Osteoblast (primary cell): ENCODE measurements at places on chromosomes 4 and X. TPM values are rescaled to one million over a fixed set of nuclear protein-coding genes. Genes with fewer than 3 reads are reported as not detected.

The GAGE12H gene
- not detected in 2 replicates for total RNA-seq

The FAM9B gene
- not detected in 2 replicates for total RNA-seq

The ANKRD17 gene
- 49.9 and 53.0 TPM in 2 replicates for total RNA-seq

The UNC5C gene
- 9.0 and 13.6 TPM in 2 replicates for total RNA-seq

The PAGE5 gene
- total RNA-seq, result not detected in 2 replicates

The DCX gene
- total RNA-seq, result not detected in 2 replicates

- no peak for DNase-seq
These were observed 16.2 kb upstream of the CA5B start for GRCh38 chrX:15721911-15722310.

- no peak for DNase-seq
These were observed 392.3 kb downstream of the ARHGAP24 start for GRCh38 chr4:85867271-85867670.

DNA sequence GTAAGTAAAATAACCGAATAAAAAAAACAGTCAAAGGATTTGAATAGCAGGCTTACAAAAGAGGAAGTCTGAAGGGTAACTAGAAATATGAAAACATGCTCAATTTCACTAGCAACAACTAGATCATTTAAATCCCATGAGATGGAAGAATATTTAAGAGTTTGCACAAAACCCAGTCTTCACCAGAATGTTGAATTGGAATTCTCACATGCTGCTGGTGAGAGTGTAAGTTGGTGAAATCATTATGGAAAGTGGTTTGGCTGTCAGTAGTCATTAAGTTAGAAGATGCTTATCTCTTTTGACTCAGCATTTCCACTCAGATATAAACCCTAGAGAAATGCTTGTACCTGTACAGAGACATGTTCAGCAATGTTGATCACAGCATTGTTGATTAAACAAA is 110.1 kb downstream of the PGRMC2 start:
- DNase-seq, result no peak

- DNase-seq, result no peak
These were observed 187.9 kb downstream of the COMMD8 start for GRCh38 chr4:47275595-47275994.

- DNase-seq, result no peak
These were observed 68.7 kb upstream of the ENPP6 start for GRCh38 chr4:184286358-184286757.

GRCh38 chrX:129525162-129525561 is 1.9 kb upstream of the SMARCA1 start:
- DNase-seq, result no peak

DNA sequence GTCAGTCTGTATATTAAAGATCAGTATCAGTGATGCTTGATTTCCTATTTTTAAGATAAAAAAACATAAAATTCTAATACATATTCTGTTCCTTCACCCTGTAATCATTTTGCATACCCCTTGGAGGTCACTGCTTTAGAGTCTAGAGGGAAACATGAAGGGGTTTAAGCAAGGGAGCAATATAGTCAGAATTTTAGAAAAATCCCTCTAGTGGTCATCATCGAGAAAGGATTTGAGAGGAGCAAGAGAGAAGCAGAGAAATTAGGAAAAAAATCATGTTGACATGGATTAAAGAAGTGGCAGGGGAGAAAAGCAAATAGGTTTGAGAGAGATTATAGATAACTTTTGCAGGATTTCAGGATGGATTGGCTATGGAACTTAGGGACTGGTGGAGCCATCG is 11.1 kb downstream of the APEX2 start:
- peak; percentile 79 for DNase-seq

DNA sequence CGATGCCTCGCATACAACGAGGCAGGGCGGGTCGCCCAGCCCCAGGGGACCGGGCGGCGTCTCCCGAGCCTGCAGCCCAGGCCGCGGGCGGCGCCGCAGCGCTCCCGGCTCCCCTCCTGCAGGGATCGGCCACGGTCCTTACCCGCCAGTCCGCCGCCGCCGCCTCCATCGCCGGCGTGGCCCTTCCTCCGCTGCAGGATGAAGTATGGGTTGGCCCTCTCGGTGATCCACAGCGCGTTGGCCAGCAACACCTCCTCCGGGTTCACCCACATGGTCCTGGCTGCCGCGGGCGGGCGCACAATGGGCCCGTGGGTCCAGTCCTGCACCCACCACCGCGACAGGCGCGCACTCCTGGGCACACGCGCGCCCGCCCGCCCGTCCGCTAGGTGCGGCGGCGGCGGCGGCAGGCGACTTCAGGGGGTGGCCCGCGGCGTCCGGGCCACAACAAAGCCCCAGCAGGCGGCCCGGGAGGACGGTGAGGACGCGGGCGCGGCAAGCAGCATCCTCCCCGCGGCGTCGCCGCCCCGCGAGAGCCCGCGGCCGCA is 339 bp downstream of the TBC1D9 start:
- peak; percentile 92 for DNase-seq

GRCh38 chr4:122122083-122122482 is 30.0 kb upstream of the BLTP1 start:
- DNase-seq, result no peak

DNA sequence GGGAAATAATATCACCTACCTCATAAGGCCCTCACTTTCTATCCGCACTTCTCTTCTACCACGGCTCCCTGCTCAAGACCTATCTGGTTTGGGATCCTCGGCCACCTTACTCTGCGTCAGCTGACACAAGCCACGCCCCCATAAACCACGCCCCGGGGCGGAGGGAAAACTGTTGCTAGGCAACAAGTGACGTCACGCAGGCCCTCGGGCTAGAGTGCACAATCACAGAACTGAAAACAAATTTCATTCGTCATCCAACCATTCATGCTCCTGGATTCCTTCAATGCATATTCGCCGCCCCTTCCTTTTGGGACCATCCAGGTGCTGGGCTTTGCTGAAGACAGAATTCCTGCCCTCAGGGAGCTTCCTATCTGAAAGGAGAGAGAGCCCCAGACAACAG is 66.3 kb downstream of the SMC1A start:
- DNase-seq, result peak; percentile 9

DNA sequence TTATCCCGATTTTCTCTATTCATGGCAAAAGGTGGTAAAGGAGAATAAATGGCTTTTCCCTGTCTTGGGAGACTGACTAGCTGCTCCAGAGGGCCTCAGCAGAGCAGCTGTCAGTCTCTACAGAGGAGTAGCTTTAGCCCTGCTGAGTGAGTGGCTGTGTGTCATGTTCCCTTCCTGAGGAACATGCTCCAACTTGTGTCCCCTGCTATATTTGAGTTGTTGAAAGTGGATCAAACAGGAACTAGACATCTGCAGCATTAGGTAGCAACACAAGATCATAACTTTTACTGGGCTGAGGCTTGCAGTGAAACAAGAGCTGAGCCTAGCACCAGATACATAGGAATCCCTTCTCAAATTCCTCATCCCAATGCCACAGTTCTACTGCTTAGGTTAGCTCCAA is 26.7 kb upstream of the PLAC1 start:
- no peak for DNase-seq

GRCh38 chr4:40721730-40722171 is 28.0 kb upstream of the NSUN7 start:
- no peak for DNase-seq

GRCh38 chr4:119212234-119212963 is at the start of gene USP53:
TSS of gene USP53 (plus strand) at chr4:119212713. CDS start at chr4:119239760, 27,047 bp downstream.
- DNase-seq, result peak; percentile 91

GRCh38 chr4:7210824-7211223 is 18.5 kb downstream of the SORCS2 start:
- DNase-seq, result peak; percentile 99

- DNase-seq, result no peak
These were observed 229.4 kb upstream of the GALNTL6 start for GRCh38 chr4:171583790-171584189.

DNA sequence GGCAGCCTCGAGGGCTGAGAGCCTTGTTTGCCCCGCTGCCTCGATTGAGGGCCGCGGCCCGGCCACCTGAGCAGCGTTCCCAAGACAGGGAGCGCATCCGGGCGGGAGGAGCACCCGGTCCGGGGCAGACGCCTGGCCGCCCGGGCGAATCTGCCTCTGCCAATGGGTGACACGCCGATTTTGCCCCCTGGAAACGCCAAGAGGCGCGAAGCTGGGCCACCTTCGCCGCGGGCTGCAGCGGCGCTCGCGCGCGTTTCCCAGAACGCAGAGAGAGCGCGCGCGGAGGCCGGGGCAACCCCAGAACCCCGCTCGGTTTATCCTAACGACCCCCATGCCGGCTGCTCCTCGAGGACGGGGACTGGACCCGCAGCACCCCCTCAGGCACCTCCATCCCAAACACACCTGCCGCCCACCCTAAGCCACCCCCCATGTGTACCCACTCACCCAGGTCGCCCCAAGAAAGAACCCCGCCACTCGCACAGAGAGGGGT is 575 bp downstream of the MAP7D2 start:
- DNase-seq, result no peak

GRCh38 chr4:87382116-87382515 is 8.9 kb downstream of the HSD17B11 start:
- DNase-seq, result no peak

GRCh38 chr4:48832571-48832970 is 1.7 kb downstream of the OCIAD1 start:
- no peak for DNase-seq

GRCh38 chr4:63563288-63564014 is 845.8 kb downstream of the TECRL start:
- no peak for DNase-seq

- DNase-seq, result no peak
These were observed 42.9 kb downstream of the FNIP2 start for GRCh38 chr4:158811704-158812103.

DNA sequence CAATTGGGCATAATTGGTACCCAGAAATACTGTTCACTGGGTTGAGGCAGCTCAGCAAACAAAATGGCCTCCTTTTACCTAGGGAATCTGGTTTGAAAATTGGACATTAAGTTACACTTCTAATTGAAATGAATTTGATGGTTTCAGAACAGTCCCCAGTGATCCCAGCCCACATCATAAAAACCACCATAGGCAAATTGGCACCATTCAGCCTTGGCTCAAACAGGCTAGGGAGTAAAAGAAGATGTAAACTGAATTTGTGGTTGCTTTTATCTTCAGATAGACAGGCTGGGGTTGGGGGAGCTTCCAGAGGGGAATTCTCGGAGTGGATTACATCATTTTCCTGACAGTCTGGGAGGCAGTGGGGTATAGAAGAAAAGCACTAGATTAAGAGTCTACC is 576.5 kb downstream of the MID1IP1 start:
- no peak for DNase-seq

DNA sequence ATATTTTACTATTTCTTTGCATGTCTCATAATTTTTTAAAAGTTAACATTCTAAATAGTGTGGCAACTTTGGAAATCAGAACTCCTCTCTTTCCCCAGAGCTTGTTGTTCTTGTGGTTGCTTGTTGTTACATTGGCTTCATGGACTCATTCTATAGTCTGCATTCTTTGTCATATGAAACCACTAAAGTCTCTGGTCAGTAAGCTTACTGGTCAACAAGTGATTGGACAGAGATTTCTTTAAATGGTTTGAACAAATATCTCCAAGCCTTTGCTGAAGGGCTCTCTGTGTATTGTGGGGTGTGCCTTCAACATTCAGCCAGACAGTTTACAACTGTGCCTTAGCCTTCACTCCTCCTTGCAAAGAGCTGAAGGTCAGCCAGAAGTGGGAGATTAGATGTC is 147.2 kb downstream of the OPHN1 start:
- DNase-seq, result no peak

- no peak for DNase-seq
These were observed 6.4 kb downstream of the EVC2 start for GRCh38 chr4:5701971-5702370.
